ENCODE measurements at places on chromosomes 12 and 14.

- DNase-seq = peak; percentile 37
These were observed 762.9 kb downstream of the C12orf50 start for GRCh38 chr12:87266305-87266704.

GRCh38 chr14:54446161-54446693, 5.1 kb upstream of the CNIH1 start:
- no peak for DNase-seq

DNA sequence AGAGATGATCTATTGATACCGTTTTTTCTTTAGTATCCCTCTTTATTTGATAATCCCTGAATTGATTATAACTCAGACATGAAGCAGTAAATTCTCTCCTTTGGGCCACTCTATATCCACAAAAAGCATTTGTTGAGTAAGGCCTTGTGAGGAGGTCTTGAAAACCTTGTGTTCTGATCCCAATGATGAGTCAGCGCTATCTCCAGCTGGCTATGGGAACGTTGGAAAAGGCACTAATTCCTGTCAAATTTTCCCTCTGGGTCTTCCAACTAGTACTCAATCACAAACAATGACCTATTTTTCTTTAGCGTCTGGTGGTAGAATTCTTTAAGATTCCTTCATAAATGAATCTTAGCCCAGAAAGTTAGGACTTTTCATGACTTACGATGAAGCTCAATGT, 168.4 kb upstream of the LRIG3 start:
- peak; percentile 88 for DNase-seq

GRCh38 chr12:76340680-76341435, 7.4 kb downstream of the BBS10 start:
- DNase-seq = no peak

- no peak for DNase-seq
These were observed 15.0 kb upstream of the HELB start for GRCh38 chr12:66287275-66287674.

- DNase-seq = no peak
These were observed 79.9 kb upstream of the SSTR1 start for GRCh38 chr14:38127784-38128183.

- DNase-seq = no peak
These were observed 278.8 kb downstream of the ZFP36L1 start for GRCh38 chr14:68513838-68514607.

- DNase-seq = no peak
These were observed 52.9 kb downstream of the SVOP start for GRCh38 chr12:108967869-108968540.

DNA sequence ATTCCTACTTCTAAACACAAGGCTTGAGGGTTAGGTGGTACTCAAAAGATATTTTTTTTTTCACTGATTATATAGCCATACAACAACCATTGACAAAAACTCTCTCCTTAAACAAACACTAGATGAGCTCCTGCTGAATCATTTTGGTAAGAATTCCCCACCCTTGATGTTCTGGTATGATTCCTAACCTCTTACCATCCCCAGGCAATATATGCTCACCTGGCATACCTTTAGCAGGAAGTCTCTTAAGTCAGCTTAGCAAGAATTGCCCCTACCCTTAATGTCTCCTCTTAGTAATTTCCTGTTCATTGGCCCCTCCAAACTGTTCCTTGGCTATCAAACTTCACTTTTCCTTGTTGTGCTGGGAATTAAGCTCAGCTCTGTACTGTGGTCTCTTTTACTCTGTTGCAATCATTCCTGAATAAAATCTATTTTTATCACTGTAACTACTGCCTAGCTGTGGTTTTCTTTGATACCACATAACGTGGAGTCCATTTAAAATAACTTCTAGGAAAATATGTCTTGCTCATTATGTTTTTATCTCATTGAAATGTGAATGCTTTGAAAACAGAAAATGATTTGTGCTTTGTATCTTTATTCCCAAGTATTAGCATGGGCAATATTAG, 712.6 kb downstream of the SLC16A7 start:
- DNase-seq = no peak

Data from muscle of arm (tissue), 14 donors.